RPMI7951 (cell line): ENCODE measurements at places on chromosomes 11 and 22. TPM values are rescaled to one million over a fixed set of nuclear protein-coding genes. Genes with fewer than 3 reads are reported as not detected.
A peak's percentile ranks its signal among the peaks of the same experiment; 100 is the strongest.

LYVE1 gene
- 0.36 TPM in 1 of 2 replicates, not detected in the other for total RNA-seq

FREY1 gene
- total RNA-seq = not detected in 2 replicates

C11orf16 gene
- total RNA-seq = not detected in 2 replicates

CRYBB2 gene
- not detected in 2 replicates for total RNA-seq

- no peak for DNase-seq
Observed at GRCh38 chr11:107660066-107660465, 51.8 kb downstream of the SLN start.

DNA sequence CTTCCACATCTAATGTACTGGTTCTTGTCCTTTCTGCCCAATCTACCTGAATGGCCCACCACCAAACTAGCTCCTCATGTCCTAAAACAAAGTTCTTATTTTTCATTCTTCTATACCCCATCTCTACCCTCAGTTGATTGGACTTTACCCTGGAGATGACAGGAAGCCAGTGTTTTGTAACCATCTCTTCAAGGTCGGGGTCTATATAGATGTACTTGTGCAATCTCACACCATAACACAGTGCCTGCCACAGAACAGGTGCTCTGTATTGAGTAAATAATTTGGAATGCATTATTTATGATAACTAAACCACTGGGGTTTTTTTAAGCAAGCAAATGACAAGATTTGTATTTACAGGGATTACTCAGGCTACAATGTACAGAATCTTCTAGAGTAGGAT lies 76.7 kb upstream of the FAM181B start:
- DNase-seq = no peak

DNA sequence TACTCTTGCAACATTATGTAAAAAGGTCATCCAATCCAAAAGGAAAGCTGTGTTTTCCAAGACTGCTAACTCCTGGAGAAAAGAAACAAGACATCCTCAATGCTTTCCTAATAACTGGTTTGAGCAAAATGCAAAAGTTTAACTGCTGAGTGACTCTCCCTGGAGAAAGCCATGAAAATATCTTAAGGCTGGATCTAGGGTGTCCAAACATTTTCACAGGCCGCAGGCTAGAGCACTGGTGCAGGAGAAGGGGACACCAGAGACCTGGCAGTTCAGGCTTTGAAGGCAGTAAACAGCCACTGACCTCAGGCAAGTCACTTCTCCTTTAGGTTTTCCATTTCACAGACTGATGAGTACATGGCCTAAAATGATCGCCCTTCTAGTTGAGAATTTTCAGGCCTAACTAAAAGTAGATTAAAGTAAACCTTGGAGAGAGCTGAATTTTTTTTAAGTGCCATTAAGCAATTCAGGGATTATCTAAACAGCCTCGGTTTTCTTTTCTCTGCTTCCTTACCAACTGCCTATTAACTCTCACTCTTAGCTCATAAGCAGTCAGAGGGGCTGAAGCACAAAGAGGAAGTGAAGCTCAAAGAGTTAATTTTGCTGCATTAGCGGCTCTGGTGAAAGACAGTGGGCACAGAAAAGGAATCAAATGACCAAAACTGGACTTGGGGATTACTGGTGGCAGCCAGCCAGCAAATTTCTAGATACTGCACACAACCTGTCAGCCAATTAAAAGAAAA lies 2.3 kb downstream of the CHKA start:
- no peak for DNase-seq

- no peak for DNase-seq
Observed at GRCh38 chr11:37411289-37411688, 813.3 kb upstream of the RAG2 start.

DNA sequence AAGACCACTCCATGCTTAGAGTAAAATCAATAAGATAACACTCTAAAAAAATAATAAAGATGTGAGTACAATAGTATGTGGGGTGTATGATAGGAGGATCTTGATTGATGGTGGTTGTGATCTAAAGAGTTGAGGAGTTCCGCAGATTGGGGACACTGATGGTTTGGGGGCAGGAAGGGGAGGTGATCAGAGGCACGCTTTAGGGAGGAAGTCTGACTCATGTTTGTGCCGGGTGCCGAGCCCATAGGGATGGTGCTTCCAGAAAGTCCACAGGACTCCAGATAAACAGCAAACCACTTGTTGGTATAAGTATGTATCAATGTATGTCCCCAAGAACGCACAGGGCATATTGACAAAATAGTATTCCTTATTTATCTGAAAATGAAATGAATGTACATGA lies 27.5 kb downstream of the LINC01488 start:
- DNase-seq = peak; percentile 42
